T-cell (primary cell): ENCODE measurements at places on chromosomes 1 and 21. TPM values are rescaled to one million over a fixed set of nuclear protein-coding genes. Genes with fewer than 3 reads are reported as not detected.

The TBX15 gene
- total RNA-seq, result not detected

DNA sequence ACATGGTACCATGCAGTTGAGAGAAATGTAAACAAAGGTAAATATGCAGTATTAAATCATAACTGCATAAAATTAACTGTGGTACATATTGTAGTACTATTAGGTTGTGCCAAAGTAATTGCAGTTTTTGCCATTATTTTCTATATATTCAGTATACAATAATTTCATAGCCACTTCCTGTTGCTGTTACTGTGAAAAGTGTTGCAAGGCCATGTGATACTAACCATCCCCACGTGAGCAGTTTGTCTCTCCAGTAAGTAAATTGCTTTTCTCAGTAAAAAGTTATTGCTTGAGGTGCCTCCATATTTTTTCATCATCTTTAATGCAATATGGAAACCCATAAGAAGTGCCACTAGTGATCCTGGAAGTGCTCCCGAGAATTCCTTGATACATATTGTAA, 19.6 kb upstream of the METTL18 start:
- no peak for DNase-seq

DNA sequence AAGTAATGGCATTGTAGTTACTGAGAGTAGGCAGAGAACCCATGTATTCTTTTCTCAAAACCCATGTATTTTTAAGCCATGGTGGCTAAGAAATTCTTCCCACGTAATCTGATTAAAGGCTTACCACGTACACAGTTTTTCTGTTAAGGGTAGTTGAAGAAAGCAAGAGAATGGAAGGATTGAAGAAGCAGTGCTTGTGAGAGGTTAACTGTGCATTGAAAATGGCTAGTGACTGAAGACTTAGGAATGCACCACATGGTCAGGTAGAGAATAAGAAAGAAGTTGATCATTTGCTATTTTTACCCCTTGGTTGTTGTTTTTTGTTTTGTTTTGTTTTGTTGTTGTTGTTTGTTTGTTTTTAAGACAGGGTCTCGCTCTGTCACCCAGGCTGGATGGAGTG, 178.9 kb upstream of the SNX7 start:
- no peak for DNase-seq

DNA sequence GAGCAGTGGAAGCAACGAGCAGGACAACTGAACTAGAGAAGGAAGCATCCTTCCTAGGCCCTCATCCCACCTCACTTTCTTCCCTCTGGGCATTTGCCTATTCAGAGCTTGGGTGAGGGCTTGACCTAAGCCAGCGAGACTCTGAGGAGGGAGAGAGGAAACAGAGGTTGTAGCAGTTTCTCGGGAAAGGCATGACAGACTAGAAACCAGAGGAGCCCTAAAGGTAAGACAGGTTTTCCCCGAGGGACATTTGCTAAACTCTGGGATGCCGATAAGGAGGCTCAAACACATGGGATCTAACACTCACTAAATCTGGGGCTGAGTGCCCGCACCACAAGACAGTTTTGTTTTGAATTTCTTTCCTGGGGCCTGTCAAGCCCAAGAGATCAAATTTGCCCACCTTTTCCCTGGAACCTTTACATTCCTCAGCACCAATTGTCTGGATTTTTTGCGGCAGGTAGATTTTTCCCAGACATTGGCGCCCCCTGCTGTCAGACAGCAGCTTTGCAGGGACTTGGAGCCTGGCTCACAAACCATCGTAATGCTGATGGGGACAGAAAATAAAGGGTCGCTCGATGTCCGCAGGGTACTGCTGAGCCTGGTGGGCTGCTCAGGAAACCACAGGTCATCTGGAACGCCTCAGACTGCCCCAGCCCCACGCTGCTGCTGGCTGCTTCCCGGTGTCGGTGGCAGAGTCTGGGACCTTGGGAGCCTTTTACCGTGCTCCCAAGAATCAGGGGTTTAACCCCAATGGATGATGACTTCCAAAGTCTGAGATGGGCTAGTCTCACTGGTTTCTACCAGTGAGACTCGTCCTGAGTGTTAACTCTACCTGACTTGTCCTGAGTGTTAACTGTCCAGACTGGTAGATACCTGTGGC, 23.4 kb upstream of the TSPAN2 start:
- DNase-seq, result peak; percentile 54

The AADACL3 gene
- not detected for total RNA-seq

GRCh38 chr1:241332987-241333386, 24.0 kb downstream of the RGS7 start:
- no peak for DNase-seq

DNA sequence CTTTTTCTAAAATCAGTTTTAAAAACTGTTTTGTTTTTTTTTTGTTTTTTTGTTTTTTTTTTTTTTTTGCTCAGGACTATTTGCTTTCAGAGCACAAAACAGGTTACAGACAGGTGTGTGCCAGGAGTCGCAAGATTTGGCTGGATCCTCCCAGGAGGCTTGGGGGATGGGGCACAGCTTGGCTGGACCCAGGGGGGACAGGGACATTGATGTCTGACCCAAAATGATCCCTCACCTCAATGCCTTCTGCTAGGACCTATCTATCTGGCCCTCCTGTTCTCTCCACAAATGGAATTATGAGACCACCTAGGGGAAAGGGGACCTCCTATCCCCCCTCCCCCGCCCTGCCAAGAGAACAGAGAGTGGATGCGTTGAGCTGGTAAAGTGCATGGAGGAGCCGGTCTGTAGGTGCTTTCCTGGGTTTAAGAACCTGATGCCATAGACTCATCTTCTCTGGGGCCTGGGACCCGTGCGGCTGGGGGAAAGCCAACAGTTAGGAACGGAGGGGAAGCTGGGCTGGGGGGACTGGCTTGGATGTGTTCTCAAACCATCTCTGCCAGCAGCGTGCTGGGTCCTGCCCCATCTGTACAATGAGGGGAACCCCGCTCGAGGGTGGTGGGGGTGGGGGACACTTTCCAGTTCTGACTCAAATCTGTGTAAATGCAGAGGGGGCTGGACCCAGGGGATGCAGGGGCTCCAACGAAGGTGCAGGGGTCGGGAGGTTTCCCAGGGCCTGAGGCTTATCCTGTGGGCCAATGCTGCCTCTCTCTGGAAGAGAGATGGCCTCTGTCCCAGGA, 28.9 kb downstream of the RUNX3 start:
- DNase-seq, result no peak

- DNase-seq, result no peak
These were observed 54.7 kb downstream of the FNBP1L start for GRCh38 chr1:93502571-93502970.

DNA sequence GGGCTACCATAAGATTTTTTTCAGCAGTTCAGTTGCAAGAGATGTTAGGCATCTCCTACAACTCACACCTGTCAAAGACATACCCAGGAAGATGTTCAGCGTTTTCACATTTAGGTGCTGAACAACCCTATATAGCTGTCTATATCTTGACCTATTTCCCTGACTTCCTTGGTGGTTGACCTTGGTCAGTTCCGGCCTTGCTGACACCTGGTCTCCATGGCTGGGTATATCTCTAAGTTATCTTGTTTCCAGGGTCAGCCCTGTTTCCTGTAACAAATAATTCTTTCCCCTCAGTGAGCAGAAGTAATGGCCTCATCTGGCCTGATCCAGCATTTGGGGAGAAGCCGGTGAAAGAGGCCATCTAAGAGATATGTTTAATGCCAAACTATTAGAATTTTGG, 2.4 kb upstream of the BTG2 start:
- DNase-seq, result no peak

DNA sequence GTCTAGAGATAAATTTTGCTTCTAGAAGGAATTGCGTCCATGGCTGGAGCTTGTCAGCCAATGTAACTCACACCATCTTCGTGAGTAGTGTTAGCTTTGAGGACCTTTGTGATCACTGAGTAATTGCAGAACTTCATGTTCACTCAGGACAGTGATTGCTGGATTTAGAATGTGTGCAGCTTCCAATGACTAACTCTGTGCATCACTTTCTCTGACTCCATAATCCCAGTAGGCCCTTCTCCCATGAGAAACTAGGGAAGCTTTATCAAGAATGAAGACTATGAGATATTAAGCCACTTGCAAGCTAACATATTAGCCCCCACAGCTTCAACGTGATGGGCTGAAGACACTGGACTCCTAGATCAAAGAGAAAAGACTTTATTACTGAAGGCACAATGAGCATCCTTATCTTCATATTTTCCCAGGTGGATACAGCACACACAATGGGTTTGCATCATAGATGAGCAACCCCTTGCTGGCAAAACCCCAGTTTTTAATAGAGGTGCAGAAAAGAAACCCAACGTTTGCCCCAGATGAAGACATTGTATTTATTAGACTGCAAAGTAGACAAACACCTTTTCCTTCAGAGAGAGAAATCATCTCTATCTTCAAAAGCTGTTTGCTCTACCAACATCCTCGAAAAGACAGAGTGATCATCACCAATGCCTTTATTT, 561.0 kb downstream of the LTN1 start:
- no peak for DNase-seq

DNA sequence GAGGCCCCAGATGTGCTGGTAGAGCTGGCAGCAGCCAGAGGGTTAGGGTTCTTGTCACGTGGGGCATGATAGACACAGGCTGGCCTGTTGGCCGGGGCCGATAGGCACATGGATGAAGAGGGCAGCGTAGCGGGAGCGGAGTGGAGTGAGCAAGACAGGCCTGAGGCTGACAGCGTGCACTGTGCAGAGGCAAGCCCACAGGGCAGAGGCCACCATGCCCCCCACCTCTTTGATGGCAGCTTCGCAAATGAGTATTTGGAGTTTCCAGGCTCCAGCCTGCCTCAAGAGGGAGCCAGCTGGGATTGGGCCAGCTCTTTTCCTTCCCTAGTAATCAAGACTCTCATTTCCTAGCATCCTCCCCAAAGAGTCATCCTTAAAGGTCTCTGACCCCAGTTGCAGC, 43.5 kb downstream of the TMCC2 start:
- no peak for DNase-seq

- DNase-seq, result no peak
These were observed 24.3 kb downstream of the F13B start for GRCh38 chr1:197042676-197043341.

- no peak for DNase-seq
These were observed 12.3 kb downstream of the DDX20 start for GRCh38 chr1:111768023-111768422.

The OR2L3 gene
- not detected for total RNA-seq

GRCh38 chr1:22143065-22144033, at the start of gene WNT4:
Gene WNT4, minus strand, starts transcription at chr1:22143097. Its CDS starts 175 bp downstream, at chr1:22142922.
- DNase-seq, result peak; percentile 14

GRCh38 chr1:2448098-2448445, 28.0 kb upstream of the PLCH2 start:
- DNase-seq, result no peak

The RAB13 gene
- total RNA-seq, result 2.6 TPM

DNA sequence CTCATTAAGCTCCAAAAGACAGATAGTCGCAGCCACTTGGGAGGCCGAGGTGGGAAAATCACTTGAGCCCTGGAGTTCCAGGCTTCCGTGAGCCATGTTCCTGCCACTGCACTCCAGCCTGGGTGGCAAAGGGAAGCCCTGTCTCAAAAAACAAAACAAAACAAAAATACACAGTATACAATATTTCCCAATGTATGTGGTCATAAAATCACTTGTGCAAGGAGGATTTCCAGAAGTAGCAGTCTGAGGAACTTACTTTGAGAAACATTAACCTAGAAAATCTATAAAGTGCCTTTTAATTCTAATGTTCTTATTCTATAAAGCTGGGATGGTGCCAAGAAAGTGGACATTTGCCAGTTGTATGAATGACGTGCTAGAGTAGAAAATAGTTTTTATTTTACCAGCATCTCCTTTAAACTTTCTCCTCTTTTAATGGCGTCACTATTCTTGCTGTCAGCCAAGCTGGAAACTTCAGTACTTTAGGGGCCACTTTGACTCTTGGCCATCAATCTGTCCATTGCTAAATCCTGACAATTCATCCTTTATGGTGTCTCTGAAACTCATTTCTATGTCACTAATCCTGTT, 22.5 kb downstream of the FAM177B start:
- DNase-seq, result no peak

GRCh38 chr1:45067806-45068205, 55.8 kb downstream of the UROD start:
- no peak for DNase-seq

GRCh38 chr1:18039102-18039501, 68.5 kb upstream of the IGSF21 start:
- no peak for DNase-seq

DNA sequence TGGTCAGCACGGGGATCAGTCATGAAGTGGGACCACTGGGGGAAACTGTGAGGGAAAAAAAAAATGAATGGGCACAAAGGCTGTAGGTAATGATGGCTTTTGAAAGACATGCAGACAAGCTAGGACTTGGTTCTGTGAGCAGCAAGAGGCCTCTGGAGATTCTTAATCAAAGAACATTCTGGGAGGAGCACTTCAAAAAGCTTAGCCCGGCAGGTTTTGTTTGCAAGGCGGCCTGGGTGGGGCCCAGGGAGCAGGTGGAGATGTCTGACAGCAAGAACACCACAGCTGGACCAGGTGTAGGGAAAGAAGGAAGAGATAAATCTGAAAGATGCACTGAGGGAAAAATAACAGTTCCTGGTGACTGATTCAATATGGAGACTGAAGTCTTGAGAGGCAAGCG, 6.0 kb downstream of the TEX35 start:
- DNase-seq, result no peak

DNA sequence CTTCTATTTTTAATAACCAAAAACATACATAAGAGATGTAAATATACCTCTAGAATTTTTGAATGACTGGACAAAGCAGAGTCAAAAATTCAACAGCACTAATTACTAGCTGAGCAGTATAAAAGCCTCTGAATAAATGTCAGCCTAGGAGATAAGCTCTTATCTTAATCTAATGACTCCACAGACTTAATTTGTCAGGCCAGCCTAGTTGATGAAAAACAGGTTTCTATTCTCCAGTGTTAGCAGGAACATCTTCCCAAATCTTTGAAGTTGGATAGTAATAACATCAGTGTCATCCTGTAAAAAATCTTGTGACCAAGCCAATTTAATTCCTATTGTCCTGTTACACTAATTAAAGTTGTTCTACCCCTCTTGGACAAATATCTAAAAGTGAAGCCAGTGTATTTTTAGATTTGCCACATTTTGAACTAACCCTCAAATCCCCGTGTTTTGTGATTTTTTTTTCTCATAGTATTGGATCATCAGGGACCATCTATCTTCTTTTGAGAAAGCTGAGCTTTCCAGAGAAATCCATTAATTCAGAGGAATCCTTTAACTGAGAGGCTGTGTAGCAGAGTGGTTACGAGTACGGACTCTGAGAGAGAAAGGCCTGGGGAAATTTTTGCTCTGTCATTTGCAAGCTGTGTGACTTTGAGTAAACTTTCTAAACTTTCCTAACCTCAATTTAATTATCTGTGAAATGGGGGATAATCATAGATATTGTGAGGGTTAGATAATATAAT, 41.2 kb downstream of the LMO4 start:
- no peak for DNase-seq

- no peak for DNase-seq
These were observed 46.0 kb upstream of the SLC19A1 start for GRCh38 chr21:45588086-45588825.

The NR5A2 gene
- not detected for total RNA-seq

- DNase-seq, result peak; percentile 63
These were observed 5.5 kb upstream of the PRKCZ start for GRCh38 chr1:2044510-2045319.
